Spinal cord (tissue), 10 donors: ENCODE measurements at places on chromosomes 7 and 10. TPM values are rescaled to one million over a fixed set of nuclear protein-coding genes. Genes with fewer than 3 reads are reported as not detected.

CCM2 gene
- 25.8 TPM for total RNA-seq

TFR2 gene
- total RNA-seq, result 3.7 TPM

DNAJB9 gene
- total RNA-seq, result 29.9 TPM

XRCC2 gene
- 4.5 TPM for total RNA-seq

ACBD7 gene
- total RNA-seq, result 59.7 TPM

MMP21 gene
- total RNA-seq, result 0.40 TPM

ADCYAP1R1 gene
- 88.8 TPM for total RNA-seq

PDZD7 gene
- 5.0 TPM for total RNA-seq

LRRC61 gene
- 8.1 TPM for total RNA-seq

NUTM2E gene
- 0.79 TPM for total RNA-seq

TM9SF3 gene
- total RNA-seq, result 145 TPM

DNA sequence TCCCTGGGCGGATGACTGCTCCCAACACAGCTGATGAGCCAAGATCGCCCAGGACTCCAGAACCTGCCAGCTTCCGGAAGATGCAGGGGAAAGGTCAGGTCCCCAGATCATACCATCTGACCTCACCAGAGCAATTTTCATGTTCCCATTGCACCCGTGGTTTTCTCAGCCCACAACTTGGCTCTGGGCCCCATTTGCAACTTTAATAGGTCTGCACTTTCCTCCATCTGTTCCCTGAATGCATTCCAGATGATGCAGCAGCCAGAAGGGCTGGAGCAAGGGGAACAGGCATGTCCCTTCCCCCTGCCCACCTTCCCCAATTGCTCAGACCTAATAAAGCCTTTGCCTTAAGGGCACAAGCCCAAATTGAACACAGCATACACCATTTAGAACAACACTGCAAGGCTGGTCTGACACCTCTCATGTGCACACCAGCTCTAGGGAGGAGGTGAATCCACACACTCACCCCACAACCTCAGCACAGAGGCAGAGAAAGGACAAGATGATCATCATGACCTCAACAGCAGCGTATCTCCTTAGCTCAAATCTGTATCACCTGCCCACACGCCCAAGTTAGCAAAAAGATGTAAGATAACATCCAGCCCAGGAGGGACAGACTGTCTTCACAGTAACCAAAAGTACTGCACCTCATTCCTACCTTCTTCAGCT, 87.5 kb downstream of the PLXNA4 start:
- no peak for DNase-seq

DNA sequence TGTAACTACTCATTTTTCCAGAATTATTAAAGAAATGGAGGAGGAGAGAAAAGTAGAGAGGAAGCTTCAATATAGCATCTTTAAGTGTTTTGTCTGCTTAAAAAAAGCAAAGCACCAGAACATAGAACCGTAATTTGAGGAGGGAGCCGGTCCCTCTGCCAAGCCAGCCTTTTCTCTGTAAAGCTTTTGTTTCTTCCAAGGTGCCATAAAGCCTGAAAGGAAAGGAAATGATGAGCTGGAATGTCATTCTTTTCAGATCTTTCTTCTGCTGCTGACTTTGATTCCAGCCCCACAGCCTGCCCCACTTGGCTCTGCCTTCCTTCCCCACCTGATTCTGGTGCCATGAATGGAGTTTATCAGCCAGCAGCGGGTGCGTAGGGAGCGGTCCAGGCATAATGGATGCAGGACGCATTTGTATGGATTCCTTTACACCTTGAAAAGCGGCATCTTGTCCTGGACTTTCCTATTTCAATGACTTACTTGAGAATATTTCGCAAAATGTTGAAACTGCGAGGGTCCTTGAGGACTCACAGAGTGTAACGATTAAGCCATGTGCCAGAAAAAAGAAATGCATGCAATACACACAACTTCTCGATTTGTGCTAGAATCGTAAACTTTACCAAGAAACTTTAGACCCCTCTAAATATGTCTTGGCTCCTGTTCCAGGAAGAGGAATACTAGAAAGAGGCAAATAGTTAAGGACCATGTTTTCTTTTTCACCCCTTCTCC, 569.5 kb upstream of the MGMT start:
- DNase-seq, result peak; percentile 25

DNA sequence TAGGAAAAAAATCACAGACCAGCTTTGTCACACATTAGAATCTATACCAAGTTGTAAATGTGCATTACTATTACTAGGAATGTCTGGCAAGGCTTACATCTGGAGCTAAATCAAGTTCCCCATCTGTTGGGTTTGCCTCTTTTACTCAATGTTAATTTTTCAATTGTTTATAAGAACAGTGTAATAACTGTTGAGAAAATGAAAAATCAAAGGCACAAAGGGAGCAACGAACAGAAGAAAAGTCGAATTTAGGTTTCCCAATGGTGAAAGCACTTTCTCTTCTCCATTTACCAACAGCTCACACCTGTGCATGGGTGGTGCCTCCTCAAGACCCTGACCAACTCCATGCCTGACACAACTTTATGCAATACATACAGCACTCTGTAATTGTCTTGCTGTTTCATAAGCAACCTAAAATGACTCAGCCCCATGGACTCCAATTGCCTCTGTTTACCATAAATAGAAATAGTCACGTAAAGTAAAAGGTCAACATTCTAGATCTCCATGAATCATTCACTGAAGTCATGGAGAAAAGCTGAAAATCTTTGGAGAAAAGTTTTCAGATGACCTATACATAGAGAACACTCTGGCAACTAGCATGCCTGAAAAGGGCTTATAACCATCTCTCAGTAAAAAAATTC, 95.5 kb upstream of the KCNIP2 start:
- DNase-seq, result no peak

DNA sequence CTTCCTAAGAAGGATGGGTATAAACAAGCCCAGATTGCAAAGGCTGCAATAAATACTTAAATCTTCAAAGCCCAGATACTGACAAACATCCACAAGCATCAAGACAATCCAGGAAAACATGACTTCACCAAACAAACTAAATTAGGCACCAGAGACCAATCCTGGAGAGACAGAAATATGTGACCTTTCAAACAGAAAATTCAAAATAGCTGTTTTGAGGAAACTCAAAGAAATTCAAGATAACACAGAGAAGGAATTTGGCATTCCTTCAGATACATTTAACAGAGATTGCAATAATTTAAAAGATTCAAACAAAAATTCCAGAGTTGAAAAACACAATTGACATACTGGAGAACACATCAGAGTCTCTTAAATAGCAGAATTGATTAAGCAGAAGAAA, 23.0 kb downstream of the GSDME start:
- DNase-seq, result no peak

- DNase-seq, result no peak
Observed at GRCh38 chr7:139532636-139533155, 9.2 kb downstream of the CLEC2L start.

GRCh38 chr7:151796091-151796870, 80.6 kb downstream of the PRKAG2 start:
- no peak for DNase-seq

DNA sequence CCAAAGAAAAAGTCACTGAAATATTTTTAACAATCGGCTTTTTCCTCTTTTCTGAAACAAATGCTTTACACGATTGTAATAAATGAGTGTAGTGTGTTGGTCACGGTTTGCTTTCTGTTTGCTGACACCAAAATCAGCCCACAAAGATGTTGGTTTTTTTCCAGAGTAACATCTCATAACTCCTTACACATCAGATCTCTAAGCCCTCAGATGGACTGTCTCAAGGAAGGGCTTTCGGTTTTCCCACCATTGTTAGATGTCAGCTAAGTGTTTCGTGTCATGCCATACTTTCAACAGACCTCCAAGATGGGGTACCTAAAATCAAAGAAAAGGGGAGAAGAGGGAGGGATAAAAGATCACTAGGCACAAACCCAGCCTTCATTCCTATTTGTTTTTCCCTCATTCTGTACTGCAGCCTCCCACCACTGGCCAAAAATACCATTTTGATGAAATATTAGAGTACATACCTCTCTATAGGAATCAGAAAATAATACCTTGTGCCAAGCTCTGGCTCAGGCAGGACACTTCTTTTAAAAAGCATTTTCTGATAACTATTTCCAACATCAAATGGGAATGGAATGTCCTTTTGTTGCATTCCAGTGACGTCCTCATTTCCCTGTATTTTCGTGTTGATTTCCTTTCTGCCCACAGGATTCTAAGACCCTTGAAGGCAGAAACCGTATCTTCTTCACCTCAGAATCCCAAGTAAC, 159.1 kb downstream of the DGKI start:
- DNase-seq, result no peak

- no peak for DNase-seq
Observed at GRCh38 chr7:129295015-129295423, 70.2 kb downstream of the AHCYL2 start.

GRCh38 chr7:39621784-39622411, 1.5 kb upstream of the RALA start:
- DNase-seq, result no peak

DNA sequence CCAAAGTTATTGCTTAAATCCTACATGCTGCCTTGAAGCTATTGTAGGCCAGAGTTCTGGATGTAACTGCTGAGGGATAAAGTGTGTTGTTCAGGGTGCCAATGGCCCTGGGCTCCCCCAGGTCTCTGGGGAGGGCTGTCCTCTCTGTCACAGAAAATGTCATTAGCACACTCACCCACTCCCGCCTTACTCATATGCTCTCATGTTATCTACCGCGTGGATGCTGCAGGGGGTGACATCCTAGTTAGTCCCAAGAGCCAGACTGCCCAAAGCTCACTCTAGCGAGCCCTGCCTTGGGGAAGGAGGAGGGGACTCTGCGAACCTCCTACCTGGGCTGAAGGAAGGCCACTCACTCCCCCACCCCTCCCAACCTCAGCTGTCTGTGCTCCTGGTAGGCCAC, 122.5 kb downstream of the FRMD4A start:
- no peak for DNase-seq

GRCh38 chr7:96952974-96953391, 52.4 kb upstream of the DLX6 start:
- DNase-seq, result no peak

- DNase-seq, result no peak
Observed at GRCh38 chr7:150723467-150723866, 7.1 kb downstream of the GIMAP1 start.

- DNase-seq, result peak; percentile 75
Observed at GRCh38 chr7:11212080-11212711, 238.5 kb downstream of the PHF14 start.

GRCh38 chr7:37815671-37816371, 32.6 kb upstream of the NME8 start:
- peak; percentile 68 for DNase-seq

DNA sequence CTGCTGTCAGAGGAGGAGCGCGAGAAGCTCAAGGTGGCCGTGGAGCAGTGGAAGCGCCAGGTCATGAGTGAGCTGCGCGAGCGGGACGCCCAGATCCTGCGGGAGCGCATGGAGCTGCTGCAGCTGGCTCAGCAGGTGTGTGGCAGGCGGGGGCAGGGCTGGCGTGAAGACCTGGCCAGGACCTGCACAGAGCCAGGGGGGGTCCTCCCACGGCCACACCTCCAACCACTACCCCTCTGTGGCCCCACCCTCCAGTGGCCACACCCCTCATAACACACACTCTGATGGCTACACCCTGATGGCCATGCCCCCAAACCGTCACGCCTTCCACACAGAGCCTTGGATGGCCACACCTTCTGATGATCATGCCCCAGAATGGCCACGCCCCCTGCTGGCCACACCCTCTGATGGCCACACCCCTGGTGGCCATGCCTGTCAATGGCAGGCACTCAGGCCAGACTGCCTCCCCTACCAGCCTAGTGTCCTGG, 23.4 kb upstream of the DPYSL4 start:
- no peak for DNase-seq

DNA sequence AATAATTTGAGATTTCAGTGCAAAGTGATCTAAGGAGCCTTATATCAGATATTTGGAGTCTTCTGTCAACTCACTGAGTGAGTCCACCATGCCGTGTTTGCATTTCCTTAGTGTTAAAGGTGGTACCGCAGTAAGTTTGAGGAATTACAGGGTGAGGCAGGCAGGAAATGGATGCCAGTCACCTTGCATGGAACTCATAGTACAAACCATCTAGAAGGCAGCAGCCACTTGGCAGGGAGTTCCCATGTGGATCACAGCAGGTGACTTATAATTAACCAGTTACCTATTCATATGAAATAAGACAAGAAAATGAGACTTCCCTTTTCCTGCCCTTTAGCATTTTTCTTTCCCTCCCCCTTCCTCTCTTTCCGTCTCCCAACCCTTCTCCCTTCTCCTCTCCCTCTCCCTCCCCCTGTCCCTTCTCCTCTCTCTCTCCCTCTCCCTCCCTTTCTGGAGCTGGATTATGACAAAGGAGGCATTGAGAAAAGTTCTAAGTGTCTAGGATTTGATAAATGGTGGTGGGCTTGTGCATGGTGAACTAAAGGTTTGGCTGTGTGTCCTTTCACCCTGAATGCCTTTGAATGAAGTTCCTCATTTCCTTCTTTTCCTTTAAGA, 94.1 kb downstream of the LRRC4 start:
- no peak for DNase-seq

GRCh38 chr10:100571084-100571856, 35.5 kb downstream of the HIF1AN start:
- peak; percentile 81 for DNase-seq

DNA sequence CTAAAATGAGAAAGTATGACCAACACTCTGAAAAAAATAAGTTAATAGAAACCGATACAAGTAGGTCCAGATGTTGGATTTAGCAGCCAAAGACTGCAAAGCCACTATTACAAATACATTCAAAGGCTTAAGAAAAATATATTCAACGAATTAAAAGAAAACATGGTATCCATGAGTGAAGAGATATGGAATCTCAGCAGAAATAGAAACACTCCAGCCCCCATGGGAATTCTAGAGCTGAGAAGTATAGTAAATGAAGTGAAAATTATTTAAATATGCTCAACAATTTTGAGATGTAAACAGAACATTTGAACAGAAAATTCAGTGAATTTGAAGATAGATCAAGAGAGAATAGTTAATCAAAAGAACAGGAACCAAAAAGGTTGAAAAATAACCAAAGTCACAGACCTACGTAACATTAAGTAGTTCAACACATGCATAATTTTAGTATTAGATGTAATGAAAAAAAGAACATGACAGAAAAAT, 72.0 kb upstream of the WIPF3 start:
- DNase-seq, result no peak

DNA sequence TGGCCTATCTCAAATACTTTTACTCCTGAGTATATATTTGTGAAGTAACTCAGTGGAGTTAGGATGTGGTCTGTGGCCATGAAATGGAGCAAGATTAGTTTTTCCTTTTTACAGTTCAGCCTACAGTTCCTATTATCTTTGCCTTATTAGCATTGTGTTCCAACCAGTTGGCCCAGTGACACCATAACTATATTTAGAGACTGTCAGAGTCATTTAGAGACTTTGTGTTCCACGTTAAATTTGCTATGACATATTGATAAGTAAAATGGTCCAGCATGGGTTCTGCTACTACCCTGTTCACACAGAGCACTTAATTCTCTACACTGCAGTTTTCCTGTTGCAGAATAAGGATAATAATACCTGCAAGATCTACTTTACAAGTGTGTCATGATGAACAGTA, 68.3 kb upstream of the RAB11FIP2 start:
- DNase-seq, result no peak

- DNase-seq, result no peak
Observed at GRCh38 chr10:123604506-123604905, 61.6 kb upstream of the GPR26 start.

DNA sequence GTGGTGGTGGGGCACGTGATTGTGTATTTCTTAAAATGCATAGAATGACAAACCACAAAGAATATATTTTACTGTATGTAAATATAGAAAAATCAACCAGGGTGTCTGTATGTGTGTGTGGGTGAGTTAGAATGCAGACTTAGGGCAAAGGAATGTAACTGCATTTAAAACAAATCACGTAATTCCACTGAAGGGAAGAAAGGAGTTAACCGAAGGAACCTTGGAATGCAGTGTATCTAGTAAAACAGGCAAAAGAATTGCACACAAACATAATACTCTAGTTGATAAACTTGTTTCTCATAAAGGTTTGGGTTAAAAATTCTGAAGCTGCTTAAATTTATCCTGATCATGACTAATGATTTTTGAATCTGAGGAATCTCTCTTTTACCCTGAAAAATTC, 134.9 kb downstream of the ADRA2A start:
- DNase-seq, result no peak
